ENCODE measurements at places on chromosomes 4 and X.

GRCh38 chrX:152600853-152601633, 36.7 kb upstream of the GABRQ start:
- peak; percentile 61 for DNase-seq

DNA sequence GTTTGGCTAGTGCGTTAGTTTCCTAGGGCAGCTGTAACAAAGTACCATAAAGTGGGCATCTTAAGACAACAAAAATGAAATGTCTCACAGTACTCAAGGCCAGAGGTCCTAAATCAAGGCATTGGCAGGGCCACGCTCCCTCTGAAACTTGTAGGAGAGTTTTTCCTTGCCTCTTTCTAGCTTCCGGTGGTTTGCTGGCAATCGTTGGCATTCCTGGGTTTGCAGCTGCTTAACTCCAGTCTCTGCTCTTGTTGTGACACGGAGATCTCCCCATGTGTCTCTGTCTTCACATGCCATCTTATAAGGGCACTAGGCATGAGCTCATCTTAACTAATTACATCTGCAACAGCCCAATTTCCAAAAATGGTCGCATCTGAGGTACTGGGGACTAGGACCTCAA, 362.0 kb upstream of the BOD1L1 start:
- DNase-seq, result no peak

DNA sequence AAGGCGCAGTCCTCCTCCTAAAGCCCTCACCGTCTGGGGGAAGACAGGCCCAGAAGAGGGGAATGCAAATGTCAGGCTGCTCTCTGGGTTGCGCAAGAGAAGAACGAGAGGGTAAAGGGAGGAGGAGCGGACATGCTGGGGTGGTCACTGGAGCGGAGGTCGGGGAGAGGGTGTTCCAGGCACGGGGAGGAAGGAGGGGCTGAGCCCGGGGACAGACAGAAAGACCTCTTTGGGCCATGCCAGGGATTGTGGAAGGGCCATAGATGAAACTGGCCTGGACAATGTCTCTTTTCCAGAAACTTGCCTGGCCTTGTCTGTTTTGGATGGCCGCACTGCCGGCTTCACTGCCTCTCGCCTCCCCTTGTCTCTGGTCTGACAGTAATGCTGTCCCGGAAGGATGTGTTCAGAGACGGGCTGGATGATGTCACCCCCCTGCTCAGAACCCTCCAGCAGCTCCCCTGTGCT, 121.0 kb downstream of the SORCS2 start:
- no peak for DNase-seq

- no peak for DNase-seq
Measured at GRCh38 chr4:178273168-178273567, 830.9 kb upstream of the AGA start.

GRCh38 chrX:115936008-115936407, 234.5 kb upstream of the AGTR2 start:
- DNase-seq, result no peak

DNA sequence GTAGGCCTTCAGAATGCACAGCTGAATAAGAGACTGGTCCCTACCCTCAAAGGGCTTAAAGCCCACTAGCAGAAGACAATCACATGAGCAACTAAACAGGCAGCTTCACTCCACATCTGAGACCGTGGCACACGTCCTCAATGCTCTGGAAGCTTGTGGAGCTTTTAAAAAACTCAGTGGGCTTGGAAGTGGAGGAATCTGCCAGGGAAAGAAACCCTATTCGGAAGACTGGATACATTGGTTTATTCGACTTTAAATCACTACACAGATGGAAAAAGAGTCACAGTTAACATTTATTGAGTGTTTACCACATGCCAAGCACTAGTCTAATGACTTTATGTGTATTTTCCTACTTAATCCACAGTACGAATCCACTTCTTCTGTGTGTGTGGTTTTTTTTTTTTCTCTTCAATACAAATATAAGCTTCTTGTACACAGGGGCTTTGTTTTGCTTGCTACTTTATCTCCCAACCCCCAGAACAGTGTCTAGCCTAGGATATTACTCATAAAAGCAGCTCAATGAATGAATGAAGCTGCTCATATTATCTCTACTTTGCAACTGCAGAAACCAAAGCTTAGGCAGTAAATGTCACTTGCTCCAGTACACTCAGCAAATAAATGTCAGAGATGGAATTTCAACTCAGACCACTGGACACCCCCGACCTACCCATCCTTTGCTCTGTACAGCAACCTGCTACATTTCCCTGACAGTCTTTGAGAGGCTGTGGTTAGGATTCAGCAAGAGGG, 137.7 kb downstream of the LDB2 start:
- no peak for DNase-seq

DNA sequence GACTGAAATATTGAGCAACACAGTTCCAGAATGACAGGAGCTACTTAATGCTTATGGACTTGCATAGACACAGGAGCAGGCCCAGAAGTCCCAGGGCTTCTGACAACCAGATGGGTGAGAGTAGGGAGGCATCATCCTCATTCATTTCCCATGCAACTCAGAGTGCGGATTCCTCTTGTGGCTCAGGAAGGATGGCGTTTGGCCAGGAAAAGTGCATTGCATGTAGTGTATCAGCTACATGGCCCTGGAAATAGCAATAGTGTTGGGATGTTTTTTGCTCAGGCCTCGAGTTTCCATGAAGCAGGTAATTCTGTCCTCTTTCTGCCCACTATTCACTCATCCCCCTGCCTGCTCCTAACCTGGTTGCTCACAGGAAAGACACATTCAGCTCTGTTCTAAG, 136.6 kb downstream of the PDGFRA start:
- no peak for DNase-seq

GRCh38 chr4:131337936-131338335, 1811.2 kb upstream of the PCDH10 start:
- DNase-seq, result no peak

DNA sequence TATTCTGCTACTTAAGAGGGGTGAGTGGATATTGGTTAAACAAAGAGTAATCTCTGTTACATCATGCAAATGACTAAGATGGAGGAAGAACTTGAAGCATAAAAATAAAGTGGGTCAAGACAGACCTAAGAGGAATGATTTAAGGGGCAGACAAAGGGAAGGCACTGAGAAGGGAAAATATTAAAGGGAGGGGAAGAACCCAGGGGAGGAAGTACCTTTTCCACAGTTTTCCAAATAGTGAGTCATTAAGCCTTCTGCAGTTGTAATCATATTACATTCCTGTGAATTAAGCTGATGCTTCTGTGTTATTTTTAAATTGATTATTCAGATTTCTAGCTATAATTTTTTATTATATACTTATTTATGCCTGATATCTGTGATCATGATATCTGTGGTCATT, 253.3 kb downstream of the CENPC start:
- no peak for DNase-seq

DNA sequence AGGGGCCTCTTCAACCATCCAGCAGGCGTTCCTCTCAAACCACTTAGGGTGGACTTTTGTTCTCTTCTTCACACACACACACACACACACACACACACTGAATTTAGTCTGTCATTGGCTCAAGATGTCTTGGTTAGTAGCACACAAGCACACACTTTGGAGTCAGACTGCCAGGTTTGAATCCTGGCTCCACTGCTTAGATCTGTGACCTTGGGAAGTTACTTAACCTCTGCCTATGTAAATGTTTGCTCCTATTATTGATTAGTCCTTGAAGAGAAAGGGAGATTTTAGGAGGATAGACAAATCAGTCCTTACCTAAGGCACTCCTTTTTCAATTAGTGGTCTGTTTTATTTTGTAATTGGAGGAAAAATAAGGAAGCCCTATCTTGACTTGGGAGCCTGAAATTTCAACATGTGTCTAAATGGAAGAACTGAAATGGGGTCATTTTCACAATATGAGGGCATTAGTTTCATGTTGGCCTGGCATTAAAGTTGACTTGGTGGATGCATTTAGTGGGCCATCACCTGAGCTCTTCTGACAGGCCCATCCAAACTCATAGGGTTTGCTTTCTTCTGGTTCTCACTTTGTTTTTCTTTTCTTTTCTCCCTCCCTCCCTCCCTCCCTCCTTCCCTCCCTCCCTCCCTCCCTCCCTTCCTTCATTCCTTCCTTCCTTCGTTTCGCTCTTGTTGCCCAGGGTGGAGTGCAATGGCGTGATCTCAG, 13.3 kb upstream of the TMEM131L start:
- DNase-seq, result no peak

GRCh38 chrX:81229229-81229628, 27.3 kb downstream of the SH3BGRL start:
- DNase-seq, result no peak

GRCh38 chrX:76127341-76127740, 45.5 kb upstream of the PBDC1 start:
- no peak for DNase-seq
